Hematopoietic multipotent progenitor cell treated with erythropoietin and hydrocortisone succinate and interleukin-3 and kit ligand, for 6 days (in vitro differentiated cells): ENCODE measurements at places on chromosomes 2 and 18.

DNA sequence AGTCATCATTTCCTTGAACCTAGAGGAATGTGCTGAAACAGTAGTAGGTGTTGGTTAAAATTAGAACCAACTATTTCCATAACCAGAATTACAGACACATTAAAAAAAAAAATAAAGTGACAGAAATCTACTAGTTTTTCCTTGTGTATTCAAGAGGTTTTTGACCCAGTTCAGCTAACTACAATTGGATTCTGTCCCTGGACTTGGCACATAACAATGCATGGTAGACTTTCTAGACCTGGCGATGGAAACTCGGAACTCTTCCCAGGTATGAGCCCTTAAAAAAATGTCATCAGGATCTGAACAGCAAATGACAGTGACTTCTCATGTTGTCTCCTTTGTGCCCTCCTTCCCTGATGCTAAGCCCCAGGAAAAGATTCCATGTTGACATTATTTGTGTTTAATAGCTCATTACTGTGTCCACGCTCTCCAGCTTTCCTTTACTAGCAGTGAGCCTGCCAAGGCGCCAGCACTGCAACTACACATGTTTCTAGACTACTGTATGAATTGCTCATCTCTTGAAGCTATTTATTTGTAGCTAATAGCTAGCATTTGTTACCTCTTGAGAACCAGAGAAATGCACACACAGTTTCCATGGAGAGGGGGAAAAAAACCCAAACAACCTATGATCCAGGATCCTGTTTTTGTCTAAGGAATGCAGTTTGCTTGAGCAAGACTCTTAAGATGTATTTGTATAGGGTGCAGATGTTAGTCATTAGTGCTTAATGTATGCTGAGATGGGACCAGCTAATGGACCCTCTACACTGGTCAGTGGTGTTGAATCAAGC is 148.5 kb downstream of the FMNL2 start:
- no peak for DNase-seq

- no peak for DNase-seq
Observed at GRCh38 chr2:197322724-197323720, 12.4 kb upstream of the ANKRD44 start.

DNA sequence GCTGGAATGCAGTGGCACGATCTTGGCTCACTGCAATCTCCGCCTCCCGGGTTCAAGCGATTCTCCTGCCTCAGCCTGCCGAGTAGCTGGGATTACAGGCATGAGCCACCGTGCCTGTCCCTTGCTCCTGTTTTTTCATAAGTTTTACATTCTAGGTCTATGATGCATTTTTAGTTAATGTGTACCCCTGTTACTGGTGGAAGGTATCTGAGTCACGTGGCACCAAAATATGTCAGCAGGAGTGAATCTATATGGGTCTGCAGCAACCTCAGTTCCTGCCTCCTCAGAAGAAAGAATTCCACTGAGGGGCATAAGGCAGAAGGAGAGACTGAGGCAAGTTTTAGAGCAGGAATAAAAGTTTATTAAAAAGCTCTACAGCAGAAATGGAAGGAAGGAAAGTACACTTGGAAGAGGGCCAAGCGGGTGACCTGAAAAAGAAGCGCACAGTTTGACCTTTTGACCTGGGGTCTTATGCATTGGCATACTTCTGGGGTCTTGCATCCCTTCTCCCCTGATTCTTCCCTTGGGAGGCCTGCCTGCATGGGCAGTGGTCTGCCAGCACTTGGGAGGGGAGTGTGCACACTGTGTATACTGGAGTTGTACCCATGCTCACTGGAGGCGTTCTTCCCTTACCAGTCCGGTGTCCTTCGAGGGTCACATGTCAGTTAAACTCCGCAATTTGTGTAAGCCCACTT is 1.1 kb upstream of the MFSD2B start:
- DNase-seq, result no peak

DNA sequence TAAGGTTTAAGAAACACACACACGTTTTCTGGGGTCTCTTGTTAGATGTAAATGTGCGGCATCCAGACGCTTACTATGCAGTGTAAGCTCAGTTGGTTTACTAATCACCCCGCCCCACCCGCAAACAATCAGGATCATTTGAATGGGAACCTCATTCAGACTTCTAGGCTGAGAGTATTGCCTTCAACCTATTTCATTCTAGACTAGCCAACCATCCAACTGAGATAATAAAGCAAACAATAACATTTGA is 1.3 kb upstream of the FIGN start:
- DNase-seq, result no peak

GRCh38 chr2:71477231-71477691 is 23.9 kb downstream of the DYSF start:
- no peak for DNase-seq

DNA sequence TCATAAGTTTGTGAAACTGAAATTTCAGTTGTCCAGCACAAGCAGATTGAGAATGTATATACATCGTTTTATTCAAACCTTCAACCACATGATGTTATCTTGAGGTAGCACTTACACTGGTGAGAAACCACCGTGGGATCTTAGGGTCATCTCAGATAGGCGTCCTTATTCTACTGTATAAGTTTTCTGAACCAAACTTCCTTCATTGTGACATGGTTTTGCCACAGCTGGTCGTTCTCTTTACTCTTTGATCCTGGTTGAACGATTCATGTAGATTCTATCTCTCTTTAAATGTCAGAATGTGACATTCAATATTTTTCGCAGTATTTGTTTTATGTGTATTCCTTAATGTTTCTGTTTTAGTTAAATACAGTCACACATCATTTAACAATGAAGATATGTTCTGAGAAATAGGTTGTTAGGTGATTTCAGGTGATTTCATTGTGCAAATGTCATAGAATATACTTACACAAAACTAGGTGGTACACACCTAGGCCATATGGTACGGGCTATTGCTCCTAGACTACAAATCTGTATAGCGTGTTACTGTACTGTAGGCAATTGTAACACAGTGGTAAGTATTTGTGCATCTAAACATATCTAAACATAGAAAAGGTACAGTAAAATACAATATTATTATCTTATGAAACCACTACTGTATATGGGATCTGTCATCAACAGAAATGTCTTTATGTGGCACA is 17.9 kb upstream of the ARHGAP25 start:
- peak; percentile 51 for DNase-seq

DNA sequence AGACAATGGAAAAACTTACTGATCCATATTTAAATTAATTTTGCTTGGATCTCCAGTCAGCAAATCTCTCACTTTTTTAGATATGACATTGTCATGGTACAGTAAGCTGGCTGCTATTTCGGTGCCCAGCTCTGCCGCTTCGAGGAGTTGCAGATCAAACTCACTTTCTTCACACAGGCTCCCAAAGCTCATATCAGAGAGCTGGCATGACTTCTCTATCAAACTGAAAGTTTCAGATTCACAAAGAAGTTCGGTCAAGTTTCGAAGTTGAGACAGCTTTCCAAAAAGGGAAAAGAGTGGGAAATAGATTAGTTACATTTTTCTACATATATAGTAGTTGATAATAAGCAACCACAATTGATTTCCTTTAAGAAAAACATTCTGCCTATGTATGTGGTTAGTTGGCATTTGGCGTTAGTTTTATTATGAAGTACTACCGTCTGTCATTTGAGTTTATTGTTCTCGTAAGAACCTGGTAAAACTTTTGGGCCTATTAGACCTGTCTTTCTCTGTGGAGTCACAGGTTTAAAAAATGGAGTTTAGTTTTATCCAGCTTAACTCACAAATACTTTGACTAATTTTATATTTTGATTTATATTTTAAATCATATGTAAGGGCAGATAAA is 118.8 kb downstream of the ABCA12 start:
- DNase-seq, result no peak

GRCh38 chr2:70807102-70807827 is 13.1 kb downstream of the CLEC4F start:
- no peak for DNase-seq
